ENCODE measurements at places on chromosomes 5 and 9. TPM values are rescaled to one million over a fixed set of nuclear protein-coding genes. Genes with fewer than 3 reads are reported as not detected.

The TNFSF15 gene
- total RNA-seq: 0.07 TPM

GRCh38 chr5:33362915-33363314 lies 77.8 kb upstream of the TARS1 start:
- DNase-seq: no peak

DNA sequence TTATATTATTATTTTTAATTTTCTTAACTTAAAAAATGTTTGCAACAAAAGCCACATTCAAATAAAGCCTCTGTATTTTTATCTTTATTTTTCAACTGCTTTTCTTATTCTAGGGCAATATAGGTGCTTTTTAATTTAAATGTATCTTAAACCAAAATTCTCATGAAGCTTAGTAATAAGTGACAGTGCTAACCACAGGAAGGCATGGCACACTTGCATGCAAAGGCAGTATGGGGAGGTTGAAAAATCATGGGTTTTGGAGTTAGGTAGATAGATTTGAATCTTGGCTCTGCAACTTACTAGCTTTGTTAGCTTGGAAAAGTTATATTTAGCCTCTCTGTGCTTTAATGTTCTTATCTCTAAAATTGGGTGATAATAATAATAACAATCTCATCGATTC lies 458.0 kb downstream of the DMAC1 start:
- DNase-seq: no peak

GRCh38 chr5:28499766-28500290 lies 1461.4 kb upstream of the CDH9 start:
- DNase-seq: no peak

- peak; percentile 33 for DNase-seq
These were observed 85.5 kb downstream of the CAMSAP1 start for GRCh38 chr9:135821733-135822373.

- DNase-seq: peak; percentile 59
These were observed 386.1 kb upstream of the KIF2A start for GRCh38 chr5:61919920-61920319.

DNA sequence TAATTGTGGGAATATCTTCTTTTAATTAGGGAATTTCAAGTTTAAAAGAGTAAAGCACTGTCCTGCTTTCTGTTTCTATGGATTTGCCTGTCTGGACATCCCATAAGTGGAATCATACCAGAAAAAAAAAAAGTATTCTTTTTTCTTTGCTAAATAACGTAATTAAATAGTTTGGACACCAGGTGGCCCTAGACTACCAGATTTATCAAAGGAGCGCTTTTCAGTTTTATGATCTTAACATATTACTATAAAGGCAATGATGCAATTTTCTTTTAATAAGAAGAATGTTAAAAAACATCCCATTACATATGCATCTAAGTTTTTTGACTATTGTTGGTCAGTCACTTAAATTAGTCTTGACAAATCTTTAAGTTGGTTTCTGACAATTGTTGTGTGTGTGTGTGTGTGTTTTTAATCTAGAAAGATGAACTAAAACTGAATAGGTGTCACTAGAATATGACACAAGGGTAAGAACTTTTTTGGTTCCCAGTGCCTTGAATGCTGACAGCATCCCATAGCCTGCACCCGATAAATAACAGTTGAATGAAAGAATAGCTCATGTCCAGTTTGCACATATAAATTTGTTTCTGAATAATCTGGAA lies 49.5 kb downstream of the C5orf22 start:
- no peak for DNase-seq

Measured in right lobe of liver (tissue), 6 donors.